ENCODE measurements at places on chromosomes 1 and 21.

- DNase-seq: no peak
These were observed 25.7 kb upstream of the KCNN3 start for GRCh38 chr1:154895798-154896197.

- DNase-seq: no peak
These were observed 17.7 kb upstream of the OBSCN start for GRCh38 chr1:228190182-228190581.

DNA sequence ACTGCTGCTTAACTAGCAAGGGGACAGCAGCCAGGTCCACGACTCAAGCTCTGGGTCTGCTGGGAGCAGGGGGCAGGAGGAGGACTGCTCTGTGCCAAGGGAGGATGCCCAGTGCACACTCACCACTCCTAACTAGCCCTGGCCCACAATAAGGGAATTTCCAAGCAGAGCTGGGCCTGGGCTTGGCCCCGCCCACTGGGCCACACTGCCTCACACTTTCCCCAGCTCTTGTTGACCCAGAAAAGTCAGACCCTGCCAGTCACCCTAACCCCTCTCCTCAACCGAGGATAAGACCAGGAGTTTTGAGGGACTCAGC, 18.7 kb downstream of the SLC9A1 start:
- DNase-seq: no peak

DNA sequence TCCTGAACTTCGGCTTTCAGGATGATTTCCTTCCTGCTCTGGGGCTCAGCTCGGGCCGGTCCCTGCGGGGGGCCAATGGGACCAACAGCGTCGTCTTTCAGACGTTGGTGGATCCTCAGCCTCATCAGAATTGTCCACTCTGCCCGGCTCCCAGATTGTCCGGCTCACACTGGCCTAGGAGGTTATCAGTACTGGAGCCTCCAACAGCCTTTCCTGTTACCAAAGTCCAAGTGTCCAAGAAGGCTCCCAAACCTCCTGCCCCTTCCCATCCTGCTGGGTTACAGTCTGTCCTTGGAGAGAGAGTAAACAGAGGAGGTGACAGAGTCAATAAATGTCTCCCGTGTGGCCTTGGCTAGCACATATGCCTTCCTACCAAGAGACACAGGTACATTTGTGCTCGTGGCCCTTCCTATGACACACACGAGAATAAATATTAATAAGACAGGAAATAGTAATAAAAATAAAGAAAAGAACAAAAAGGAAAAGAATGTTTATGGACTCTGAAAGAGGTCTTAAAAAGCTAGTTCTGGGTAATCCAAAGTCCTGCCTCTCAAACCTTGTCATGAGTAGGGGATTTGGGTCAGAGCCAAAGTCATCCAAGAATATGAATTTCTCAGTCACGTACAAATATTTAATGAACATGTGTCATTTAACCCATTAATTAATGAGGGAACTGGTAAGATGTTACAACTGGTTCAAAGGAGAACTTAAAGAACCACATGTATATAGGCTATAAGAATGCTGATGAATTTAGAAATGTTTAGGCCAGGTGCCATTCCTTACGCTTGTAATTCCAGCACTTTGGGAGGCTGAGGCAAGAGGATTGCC, 80.8 kb upstream of the SLC2A1 start:
- DNase-seq: no peak

- no peak for DNase-seq
These were observed 49.5 kb downstream of the SCMH1 start for GRCh38 chr1:41192456-41193178.

DNA sequence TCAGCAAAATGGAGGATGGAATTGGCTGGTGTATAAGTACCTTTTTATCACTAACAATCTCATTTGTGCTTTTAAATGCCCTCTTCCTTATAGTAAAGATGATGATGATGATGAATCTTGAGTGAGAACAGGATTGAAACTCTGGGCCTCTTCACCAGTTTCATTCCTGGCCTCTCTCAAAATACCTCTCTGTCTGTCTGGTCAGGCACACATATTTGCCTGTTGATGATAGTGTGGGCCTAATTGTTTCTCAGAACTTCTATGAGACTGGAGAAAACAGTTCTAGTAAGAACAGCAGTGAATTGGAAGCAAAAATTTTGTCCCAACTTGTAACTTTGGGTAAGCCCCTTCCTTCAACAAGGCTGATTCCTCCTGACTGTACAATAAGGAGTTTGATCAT, 94.4 kb upstream of the RGS4 start:
- DNase-seq: no peak

DNA sequence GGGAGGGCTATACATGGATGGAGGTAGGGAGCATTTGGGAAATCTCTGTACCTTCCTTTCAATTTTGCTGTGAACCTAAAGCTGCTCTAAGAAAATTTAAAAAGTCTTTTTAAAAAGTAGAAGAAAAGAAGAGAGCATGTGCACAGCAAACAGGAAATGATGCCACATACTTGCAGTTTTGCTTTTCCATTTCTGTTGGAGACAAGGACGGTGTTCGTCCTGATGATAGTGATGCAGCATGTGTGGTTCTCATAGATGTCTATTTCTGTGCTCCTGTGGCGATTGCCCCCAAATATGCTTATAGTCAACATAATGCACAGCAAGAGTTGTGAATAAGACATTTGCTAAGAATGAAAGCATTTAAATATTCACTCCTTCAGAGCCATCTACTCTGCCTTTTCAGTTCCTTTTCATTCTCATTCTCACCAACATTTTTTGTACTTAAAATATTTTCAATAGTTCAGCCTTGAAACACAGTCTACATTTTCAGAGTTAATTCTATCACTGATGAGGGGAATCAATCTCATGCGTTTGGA, 66.6 kb downstream of the LRRC8C start:
- no peak for DNase-seq

GRCh38 chr1:29303201-29304024, 67.1 kb downstream of the PTPRU start:
- no peak for DNase-seq

- DNase-seq: no peak
These were observed 161.4 kb downstream of the KAZN start for GRCh38 chr1:14759843-14760242.

GRCh38 chr1:1068517-1069055, 5.5 kb downstream of the RNF223 start:
- no peak for DNase-seq

GRCh38 chr1:100320311-100321099, 31.8 kb upstream of the CDC14A start:
- no peak for DNase-seq

GRCh38 chr1:69305621-69306020, 262.1 kb upstream of the LRRC7 start:
- no peak for DNase-seq

- DNase-seq: no peak
These were observed 34.9 kb downstream of the SSBP3 start for GRCh38 chr1:54371038-54371941.

- no peak for DNase-seq
These were observed 18.1 kb downstream of the CFAP45 start for GRCh38 chr1:159881622-159882526.

DNA sequence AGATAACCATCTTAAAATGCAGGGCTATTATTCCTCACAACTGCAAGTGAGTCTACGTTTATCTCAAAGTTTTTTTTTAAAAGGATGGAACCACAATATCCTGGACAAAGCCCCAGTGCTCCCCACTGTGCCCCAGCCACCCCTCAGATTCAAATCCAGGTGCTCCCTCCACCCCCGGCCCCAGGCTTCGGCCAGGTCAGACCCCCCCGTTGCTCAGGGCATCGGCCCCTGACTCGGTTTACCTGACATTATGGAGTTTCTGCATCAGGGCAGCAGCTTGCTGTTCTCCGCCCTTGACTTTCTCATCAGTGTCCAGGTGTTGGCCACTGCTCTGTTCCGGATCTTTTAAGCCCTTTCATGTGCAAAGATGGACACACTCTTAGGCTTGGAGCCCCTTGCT, 72.9 kb downstream of the SCCPDH start:
- DNase-seq: no peak

DNA sequence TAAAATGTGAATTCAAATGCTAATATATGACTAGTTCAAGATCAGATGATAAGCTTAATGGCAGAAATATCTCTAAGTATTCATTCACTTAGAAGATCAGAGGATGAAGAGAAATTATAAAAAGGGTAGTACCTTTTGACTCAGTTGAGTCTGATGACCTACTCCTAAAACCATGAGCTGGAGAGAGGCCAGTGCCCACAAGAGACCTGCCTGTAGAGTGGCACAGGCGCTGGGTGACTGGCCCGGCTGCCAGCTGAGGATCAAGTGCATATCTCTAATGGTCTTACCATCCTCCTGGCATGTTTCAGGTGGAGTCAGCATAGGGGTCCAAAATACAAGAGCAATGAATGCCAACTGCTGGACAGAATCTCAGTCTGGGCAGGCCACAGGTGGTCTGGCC, 14.1 kb downstream of the DDAH1 start:
- no peak for DNase-seq

DNA sequence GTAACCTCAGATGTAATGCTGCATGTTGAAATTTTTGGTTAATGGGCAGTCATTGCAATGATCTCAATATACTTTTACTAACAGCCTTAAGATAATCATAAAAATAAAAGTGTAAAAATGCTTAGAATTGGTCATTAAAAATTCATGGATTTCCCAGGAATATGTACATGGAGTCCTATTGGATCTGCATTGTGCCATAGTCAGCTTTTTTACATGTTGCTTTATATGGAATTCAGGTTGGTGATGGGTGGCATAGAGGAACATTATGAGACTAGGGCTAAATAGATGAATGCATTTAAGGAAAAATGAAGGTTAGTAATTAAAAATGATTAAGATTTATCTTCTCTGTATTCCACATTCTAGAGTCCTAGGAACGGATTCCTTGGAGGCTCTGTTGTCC, 103.2 kb downstream of the SLC35F3 start:
- no peak for DNase-seq

- no peak for DNase-seq
These were observed 27.7 kb downstream of the S100A6 start for GRCh38 chr1:153507926-153508583.

GRCh38 chr1:35881850-35882273, 1.1 kb upstream of the AGO1 start:
- DNase-seq: no peak

- DNase-seq: no peak
These were observed 22.3 kb downstream of the SLC9A1 start for GRCh38 chr1:27132624-27133023.

- no peak for DNase-seq
These were observed 4.2 kb upstream of the C1orf159 start for GRCh38 chr1:1120096-1120495.

- no peak for DNase-seq
These were observed 127.5 kb downstream of the UCK2 start for GRCh38 chr1:165954940-165955339.

DNA sequence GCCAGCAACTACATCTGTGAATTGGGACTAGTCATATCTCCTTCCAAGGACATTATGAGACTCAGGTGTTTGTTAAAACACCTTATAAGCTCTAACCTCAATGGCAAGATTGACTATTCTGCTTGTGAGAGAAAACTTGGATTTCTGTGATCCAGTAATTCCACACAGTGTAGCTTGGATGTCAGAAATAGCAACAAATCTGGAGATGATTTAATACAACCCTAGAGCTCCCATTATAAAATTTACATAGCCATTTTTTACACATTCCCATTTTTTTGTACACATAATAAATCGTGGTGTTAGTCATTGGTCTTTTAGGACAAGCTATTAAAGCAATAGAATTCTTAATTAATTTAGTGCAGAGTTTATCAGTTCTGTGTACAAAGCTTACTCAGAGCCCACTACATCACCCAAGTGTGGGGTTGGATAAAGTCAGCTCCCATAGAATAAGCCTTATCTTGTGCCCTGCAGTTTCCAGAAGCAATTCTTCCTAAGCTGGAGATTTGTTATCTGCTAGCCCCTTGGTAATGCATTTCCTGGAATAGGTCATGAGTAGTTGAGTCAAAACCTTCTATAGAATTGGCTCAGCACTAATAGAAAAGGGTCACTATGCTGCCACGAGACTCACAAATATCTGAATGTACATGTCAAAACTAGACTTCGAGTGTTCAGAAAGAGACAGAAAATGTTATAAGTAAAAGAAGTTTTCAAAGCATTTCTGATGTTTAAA, 434.0 kb upstream of the RUNX1 start:
- DNase-seq: no peak

GRCh38 chr21:36135391-36136102, 668 bp downstream of the CBR3 start:
- DNase-seq: peak; percentile 58

DNA sequence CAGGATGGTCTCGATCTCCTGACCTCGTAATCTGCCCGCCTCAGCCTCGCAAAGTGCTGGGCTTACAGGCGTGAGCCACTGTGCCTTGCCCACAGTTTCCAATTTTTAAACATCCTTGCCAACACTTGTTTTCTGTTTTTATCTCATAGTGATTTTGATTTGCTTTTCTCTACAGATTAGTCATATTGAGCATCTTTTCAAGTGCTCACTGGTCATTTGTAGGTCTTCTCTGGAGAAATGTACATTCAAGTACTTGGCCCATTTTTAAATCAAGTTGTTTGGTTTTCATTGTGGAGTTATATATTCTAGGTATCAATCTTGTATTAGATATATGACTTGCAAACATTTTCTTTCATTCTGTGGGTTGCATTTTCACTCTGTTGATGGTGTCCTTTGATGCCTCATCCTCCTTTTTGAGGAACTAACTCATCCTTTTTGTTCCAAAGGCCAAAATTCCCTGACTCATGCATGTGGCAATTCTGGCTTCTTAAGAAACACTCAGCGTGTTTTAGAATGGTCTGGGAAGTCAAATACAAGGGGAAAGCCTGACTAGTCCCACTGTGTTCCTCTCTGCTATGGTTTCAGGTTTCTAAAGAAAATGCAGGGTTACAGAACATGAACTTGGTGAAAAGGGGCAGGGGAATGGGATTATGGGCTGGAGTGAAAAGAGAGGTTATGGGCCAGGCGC, 37.3 kb downstream of the PTAFR start:
- DNase-seq: no peak

GRCh38 chr1:43348809-43349593, 9.8 kb upstream of the CDC20 start:
- peak; percentile 53 for DNase-seq

DNA sequence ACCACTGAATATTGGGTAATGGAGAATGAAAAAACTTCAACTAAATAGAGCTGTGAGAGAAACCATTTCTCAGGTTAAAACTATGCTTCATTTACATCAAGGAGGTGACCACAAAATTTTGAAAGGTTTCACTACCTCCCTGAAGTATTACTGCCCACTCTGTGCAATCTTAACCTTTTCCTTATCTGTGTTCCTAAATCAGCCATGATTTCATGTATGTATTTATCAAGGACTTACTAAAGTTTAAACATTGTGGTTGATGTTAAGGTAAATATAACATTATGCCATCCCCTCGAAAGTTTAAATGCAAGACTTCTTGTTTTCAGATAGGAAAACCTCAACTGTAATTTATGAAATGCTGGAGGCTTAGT, 84.4 kb downstream of the CLEC20A start:
- DNase-seq: no peak

- DNase-seq: no peak
These were observed 3.4 kb downstream of the RUNX3 start for GRCh38 chr1:24926563-24927249.

DNA sequence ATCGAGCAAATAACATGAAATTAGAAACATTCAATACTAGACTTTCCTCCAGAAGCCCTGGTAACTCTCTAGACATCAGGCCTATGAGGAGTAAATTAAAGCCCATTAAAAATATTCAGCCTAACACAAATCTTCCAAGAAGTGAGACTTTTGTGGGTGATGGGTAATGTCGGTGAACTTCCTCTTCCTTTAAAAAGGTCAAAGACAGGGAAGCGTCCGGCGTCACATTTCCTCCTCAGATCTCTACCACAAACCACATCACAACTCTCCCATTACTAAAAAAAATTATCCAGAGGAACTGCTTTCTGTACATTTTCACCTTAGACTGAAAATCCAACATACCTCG, 1.4 kb downstream of the EIF4G3 start:
- no peak for DNase-seq

- no peak for DNase-seq
These were observed at the start of gene GRHL3 for GRCh38 chr1:24319312-24319863. TSS of gene GRHL3 (plus strand) at chr1:24319357. CDS start at chr1:24319552, 195 bp downstream.

All from anterior cingulate cortex (tissue), 58 donors.